ENCODE measurements at places on chromosomes 4 and X. TPM values are rescaled to one million over a fixed set of nuclear protein-coding genes. Genes with fewer than 3 reads are reported as not detected.

DNA sequence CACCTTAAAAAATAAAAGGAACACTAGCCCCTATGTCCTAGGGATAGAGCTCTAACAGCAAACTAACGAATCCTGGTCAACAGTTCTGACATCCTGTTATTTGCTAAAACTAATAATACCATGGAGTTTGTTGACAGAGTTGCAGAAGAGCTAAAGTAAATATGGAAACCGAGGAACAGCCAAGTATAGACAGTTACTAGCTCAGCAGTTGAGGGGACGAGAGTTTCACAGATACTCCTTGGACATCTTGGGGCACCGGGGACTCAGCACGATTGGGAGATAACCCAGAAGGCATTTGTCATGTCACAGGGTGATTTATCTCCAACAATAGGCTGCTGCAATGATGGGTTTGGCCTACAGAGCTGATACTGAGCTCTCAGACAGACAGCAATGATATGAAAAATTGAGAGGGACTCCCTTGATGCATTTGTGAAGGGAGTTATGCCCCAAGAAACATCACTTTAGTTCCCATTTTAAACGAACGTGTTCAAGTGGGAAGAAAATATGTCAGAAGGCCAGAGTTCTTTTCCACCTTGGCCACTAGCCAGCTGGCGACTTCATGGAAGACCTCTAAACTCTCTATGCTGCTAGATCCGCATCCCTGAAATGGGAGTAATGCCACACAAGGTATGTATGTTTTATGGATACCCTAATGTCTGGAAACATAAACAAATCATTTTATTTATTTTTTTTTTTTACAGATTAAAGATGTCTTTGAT lies 48.6 kb downstream of the TSC22D3 start:
- DNase-seq = no peak
- H3K4me1 ChIP-seq = peaks cover 30% of the 10 kb centered on the region
- no peaks in the 10 kb centered on the region for H3K36me3 ChIP-seq
- peak overlapping the region; percentile 98 for H3K27ac ChIP-seq
- H3K27me3 ChIP-seq = no peaks in the 10 kb centered on the region

DNA sequence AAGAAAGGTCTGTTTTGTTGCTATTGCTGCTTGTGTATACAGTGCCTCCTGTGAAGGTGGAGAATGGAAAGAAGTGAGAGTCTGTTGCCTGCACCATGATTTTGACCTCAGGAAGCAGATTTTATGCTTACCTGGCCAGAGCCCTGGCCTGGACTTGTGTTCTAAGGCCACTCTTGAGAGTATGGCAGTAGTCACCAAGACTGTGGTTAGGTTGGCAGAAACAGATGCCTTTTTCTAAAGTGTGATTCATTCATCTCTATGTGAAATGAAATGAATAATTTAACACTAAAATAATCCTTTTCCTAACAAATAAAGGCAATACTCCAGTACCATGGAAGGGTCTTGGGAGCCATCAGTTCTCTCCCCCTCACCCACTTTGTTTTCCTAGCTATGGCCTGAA lies 161.8 kb downstream of the DCLK2 start:
- no peak overlapping the region for H3K4me3 ChIP-seq
- no peak for DNase-seq
- H3K27me3 ChIP-seq = no peaks in the 10 kb centered on the region
- no peaks in the 10 kb centered on the region for H3K36me3 ChIP-seq

DNA sequence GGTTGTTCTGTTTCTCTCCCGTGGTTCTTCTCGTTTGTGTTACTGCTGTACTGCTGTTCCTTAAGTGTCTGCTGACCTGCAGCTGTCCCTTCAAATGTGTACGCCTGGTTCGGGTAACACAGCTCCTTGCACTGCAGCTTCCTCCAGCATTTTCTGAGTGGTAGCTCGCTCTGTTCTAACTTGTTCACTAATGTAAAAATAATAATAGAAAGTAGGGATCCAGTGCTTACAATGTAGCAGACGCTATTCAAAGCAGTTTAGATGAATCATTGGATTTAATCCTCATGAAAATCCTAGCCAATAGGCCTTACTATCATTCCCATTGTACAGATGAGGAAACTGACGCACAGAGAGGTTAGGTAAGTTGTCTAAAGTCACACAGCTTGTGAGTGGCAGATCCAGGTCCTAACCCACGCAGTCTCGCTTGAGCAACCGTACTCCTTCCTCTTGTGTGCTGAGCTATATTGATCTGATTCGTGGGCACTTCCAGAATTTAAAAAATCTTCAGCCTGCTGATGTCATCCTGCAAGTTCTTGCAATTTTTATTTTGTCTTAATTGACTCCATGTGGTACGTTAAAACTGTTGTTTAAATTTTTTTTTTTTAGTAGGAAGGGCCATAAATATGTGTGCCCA lies 448.2 kb upstream of the FAT1 start:
- H3K4me3 ChIP-seq = no peak overlapping the region
- DNase-seq = no peak
- H3K4me1 ChIP-seq = no peaks in the 10 kb centered on the region
- H3K27ac ChIP-seq = no peak overlapping the region

- H3K36me3 ChIP-seq = no peaks in the 10 kb centered on the region
- no peaks in the 10 kb centered on the region for H3K4me1 ChIP-seq
- no peaks in the 10 kb centered on the region for H3K27me3 ChIP-seq
- H3K27ac ChIP-seq = no peak overlapping the region
Observed at GRCh38 chr4:184821242-184821641, 4.5 kb downstream of the ACSL1 start.

DNA sequence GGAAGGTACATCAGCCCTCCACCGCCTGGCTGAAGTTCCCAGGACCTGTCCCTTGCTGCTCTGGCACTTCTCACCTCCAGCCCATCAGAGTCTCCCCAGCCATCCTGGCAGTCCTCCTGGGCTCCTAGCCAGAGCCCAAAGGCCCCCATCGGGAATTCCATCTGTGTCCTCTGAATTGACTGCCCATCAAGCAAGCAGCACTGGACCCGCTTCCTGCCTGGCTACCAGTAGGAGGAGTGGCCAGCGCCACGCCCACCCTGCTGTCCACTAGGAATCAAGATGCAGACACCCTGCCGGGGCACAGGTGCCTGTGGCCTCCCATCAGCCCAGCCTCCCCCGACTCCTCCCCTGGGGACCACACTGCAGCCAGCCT lies 47.2 kb downstream of the C4orf50 start:
- no peaks in the 10 kb centered on the region for H3K36me3 ChIP-seq
- H3K4me3 ChIP-seq = no peak overlapping the region
- no peaks in the 10 kb centered on the region for H3K4me1 ChIP-seq
- DNase-seq = no peak

- H3K27me3 ChIP-seq = no peaks in the 10 kb centered on the region
- H3K27ac ChIP-seq = no peak overlapping the region
- no peak for DNase-seq
- H3K4me1 ChIP-seq = no peaks in the 10 kb centered on the region
- H3K36me3 ChIP-seq = no peaks in the 10 kb centered on the region
Observed at GRCh38 chr4:186058253-186058979, 10.5 kb upstream of the TLR3 start.

- H3K27ac ChIP-seq = no peak overlapping the region
- peaks cover 53% of the 10 kb centered on the region for H3K27me3 ChIP-seq
- no peak overlapping the region for H3K4me3 ChIP-seq
- H3K4me1 ChIP-seq = no peaks in the 10 kb centered on the region
- DNase-seq = no peak
Observed at GRCh38 chr4:1111259-1111809, 2.0 kb downstream of the RNF212 start.

DNA sequence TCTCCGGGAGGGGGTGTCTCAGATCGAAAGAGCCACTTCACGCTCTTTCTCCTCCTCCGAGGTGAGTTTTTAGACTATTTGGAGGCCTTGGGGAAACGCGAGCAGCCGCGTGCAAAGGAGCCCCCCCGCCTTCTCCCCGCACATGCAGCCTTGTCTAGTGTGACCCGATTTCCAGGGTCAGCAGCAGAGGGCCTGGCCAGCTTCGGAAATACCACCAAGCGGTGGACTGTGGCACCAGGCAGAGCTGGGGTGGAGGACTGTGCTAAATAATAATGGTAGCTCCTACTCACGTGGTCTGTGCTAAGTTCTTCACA lies 79.3 kb upstream of the BCOR start:
- H3K27ac ChIP-seq = peak overlapping the region; percentile 77
- H3K4me3 ChIP-seq = peak overlapping the region; percentile 55
- DNase-seq = no peak
- peaks cover 21% of the 10 kb centered on the region for H3K4me1 ChIP-seq

- no peak overlapping the region for H3K27ac ChIP-seq
- no peak for DNase-seq
- H3K36me3 ChIP-seq = no peaks in the 10 kb centered on the region
- H3K4me1 ChIP-seq = no peaks in the 10 kb centered on the region
Observed at GRCh38 chr4:105291925-105292324, 145.2 kb downstream of the TET2 start.

DNA sequence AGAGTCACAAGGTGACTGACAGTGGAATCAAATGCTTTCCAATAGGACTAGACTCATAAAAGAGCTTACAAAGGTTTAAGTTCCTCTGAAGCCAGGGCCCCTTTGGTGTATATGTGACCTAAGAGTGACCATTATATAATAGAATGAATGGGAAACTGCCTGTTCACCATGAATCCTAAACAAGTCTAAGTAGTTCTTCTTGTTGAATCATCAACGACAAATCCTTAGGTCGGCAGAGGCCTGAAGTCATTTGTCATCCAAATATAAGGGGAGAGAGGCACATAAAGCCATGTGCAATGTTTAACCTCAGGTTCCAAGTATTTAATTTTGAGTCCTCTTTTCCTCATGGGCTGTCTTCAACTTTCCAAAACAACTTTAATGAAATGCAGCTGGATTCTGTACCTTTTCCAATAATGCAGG lies 122.4 kb downstream of the RASL11B start:
- H3K27me3 ChIP-seq = no peaks in the 10 kb centered on the region
- no peak overlapping the region for H3K27ac ChIP-seq
- DNase-seq = no peak
- no peaks in the 10 kb centered on the region for H3K4me1 ChIP-seq

- no peaks in the 10 kb centered on the region for H3K36me3 ChIP-seq
- H3K4me1 ChIP-seq = no peaks in the 10 kb centered on the region
- no peak for DNase-seq
- H3K4me3 ChIP-seq = no peak overlapping the region
Observed at GRCh38 chrX:20498851-20499635, 232.3 kb upstream of the RPS6KA3 start.

DNA sequence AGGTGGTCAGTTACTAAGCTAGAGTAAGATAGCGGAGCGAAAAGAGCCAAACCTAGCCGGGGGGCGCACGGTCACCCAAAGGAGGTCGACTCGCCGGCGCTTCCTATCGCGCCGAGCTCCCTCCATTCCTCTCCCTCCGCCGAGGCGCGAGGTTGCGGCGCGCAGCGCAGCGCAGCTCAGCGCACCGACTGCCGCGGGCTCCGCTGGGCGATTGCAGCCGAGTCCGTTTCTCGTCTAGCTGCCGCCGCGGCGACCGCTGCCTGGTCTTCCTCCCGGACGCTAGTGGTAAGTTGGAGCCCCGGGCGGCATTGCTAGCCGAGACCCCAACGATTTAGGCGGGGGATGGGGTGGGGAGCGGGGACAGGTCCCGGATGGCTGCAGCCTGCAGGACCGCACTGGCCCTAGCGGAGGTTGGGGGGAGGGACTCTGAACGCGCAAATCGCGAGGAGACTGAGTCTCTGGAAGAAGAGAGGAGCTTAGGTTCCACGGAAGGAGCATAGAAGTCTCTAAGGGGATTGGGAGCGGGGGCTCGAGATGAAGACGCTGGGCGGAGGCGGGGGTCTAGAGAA lies 573 bp downstream of the HTR2C start:
- no peaks in the 10 kb centered on the region for H3K27me3 ChIP-seq
- H3K4me3 ChIP-seq = no peak overlapping the region
- no peak for DNase-seq
- no peaks in the 10 kb centered on the region for H3K36me3 ChIP-seq
- H3K4me1 ChIP-seq = peaks cover 35% of the 10 kb centered on the region

GRCh38 chr4:85555206-85555605 lies 80.3 kb downstream of the ARHGAP24 start:
- no peaks in the 10 kb centered on the region for H3K36me3 ChIP-seq
- H3K4me1 ChIP-seq = peaks cover 12% of the 10 kb centered on the region
- no peaks in the 10 kb centered on the region for H3K27me3 ChIP-seq
- H3K4me3 ChIP-seq = no peak overlapping the region
- no peak for DNase-seq

- DNase-seq = no peak
- no peak overlapping the region for H3K4me3 ChIP-seq
- H3K4me1 ChIP-seq = no peaks in the 10 kb centered on the region
- H3K27me3 ChIP-seq = no peaks in the 10 kb centered on the region
- H3K36me3 ChIP-seq = no peaks in the 10 kb centered on the region
Observed at GRCh38 chrX:11754958-11755645, 2.9 kb upstream of the MSL3 start.

DNA sequence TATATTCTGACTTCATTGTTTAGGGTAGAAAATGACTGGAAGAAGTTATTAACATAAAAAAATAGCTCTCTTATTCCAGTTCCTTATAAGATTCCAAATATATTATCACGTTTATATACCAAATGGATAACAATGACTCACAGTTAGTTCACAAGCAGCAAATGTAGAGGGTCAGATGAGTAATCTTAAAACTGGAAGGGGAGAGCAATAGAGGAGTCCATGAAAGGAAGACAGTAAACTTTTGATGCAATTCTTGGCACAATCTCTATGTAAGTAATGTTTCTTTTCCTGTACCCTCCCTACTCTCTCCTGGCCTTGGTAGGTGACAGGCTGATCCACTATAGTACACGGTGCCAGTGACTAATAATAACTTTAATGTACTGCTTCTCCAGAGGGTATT lies 259.0 kb upstream of the TRPC5 start:
- no peaks in the 10 kb centered on the region for H3K4me1 ChIP-seq
- no peaks in the 10 kb centered on the region for H3K36me3 ChIP-seq

DNA sequence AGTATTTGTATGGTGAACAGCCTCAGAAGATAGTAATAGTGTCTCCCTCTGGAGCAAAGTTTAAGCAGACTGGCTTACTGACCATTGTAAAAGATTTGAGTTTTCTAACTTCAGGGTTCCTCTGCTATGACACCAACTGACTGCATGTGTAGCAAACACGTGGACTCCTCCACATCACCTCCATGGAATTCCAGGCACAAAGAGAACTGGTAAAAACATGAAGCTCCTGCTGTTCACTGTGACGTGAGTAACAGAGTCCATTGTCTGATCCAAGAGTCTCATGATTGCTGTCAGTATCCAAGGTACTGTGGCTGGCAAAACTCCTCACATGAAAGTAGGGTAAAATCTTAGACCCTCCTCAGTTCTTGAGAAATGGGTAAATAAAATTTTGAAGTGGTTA lies 107.6 kb upstream of the FAM9B start:
- no peak overlapping the region for H3K27ac ChIP-seq
- H3K4me3 ChIP-seq = no peak overlapping the region
- no peaks in the 10 kb centered on the region for H3K27me3 ChIP-seq
- no peaks in the 10 kb centered on the region for H3K36me3 ChIP-seq
- DNase-seq = no peak

GRCh38 chrX:2928583-2929434 lies at the start of gene ARSD:
TSS of gene ARSD (minus strand) at chrX:2929339. CDS start at chrX:2929275, 64 bp downstream.
- H3K36me3 ChIP-seq = no peaks in the 10 kb centered on the region
- peak within 1 kb of the TSS; percentile 94 for H3K27ac ChIP-seq
- peak within 1 kb of the TSS; percentile 68 for H3K4me3 ChIP-seq
- no peaks in the 10 kb centered on the region for H3K4me1 ChIP-seq
- no peaks in the 10 kb centered on the region for H3K27me3 ChIP-seq
- peak; percentile 86 for DNase-seq

The TBC1D25 gene
- total RNA-seq = 9.9 TPM

The NAP1L2 gene
- total RNA-seq = 5.2 TPM

The IL13RA2 gene
- total RNA-seq = 3.5 TPM

The SFRP2 gene
- total RNA-seq = 38.0 TPM

The PAGE1 gene
- not detected for total RNA-seq

The PIR gene
- total RNA-seq = 27.1 TPM

The SCD5 gene
- 79.3 TPM for total RNA-seq

The USP26 gene
- not detected for total RNA-seq

The FRMD7 gene
- total RNA-seq = not detected

The XAGE1B gene
- total RNA-seq = not detected

The PRRG1 gene
- 21.3 TPM for total RNA-seq

The PLAC8 gene
- total RNA-seq = 5.4 TPM

The SYTL4 gene
- total RNA-seq = 338 TPM

The ZDHHC15 gene
- total RNA-seq = 4.4 TPM

All from tibial nerve (tissue), 4 donors.